ENCODE measurements at places on chromosomes 5 and 9. TPM values are rescaled to one million over a fixed set of nuclear protein-coding genes. Genes with fewer than 3 reads are reported as not detected.

DNA sequence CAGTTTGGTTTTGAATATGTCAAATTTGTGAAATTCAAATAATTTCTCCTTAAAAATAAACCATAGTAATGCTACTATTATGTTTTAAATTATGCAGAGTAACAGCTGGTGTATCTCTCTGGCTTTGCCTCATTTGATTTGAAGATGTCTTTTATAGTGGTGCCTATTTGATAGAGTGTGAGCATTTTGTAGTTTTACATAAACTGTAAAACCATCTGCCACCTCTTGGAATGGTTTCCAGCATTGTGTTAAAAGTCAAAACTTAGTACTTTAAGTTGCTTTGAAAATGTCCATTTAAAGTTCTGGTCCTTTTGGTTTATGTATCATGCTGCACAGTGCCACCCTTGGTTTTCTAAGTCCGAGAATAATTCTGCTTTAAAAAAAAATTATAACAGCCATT, 15.6 kb downstream of the PRDM6 start:
- peaks cover 31% of the 10 kb centered on the region for H3K27me3 ChIP-seq
- H3K4me3 ChIP-seq = no peak overlapping the region
- no peak overlapping the region for H3K27ac ChIP-seq
- no peaks in the 10 kb centered on the region for H3K4me1 ChIP-seq
- DNase-seq = no peak
- H3K36me3 ChIP-seq = no peaks in the 10 kb centered on the region

DNA sequence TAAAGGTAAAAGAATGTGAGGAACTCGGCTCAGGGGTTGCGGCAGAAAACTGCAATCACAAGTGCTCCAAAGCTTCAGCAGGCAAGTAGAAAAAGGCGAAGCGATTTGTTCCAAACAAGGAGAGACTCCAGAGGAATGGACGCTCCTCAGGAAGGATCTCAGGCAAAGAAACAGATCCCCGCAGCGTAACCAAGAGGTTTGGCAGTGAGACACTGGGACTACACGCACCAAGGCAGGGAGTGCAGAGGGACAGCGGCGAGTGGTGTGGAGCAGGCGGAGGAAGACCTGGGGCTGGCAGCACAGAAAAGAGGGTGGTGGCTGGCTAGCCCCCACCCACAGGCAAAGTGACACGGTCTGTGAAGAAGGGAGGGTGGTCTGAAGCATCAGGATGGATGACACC, 54.7 kb upstream of the GOLPH3 start:
- H3K27me3 ChIP-seq = peaks cover 1% of the 10 kb centered on the region
- no peak overlapping the region for H3K4me3 ChIP-seq
- H3K4me1 ChIP-seq = peaks cover 26% of the 10 kb centered on the region
- no peak for DNase-seq
- no peak overlapping the region for H3K27ac ChIP-seq

MED27 gene
- total RNA-seq = 41.0 TPM

GRCh38 chr5:67648201-67648671, 451.6 kb upstream of the CD180 start:
- no peak overlapping the region for H3K27ac ChIP-seq
- no peaks in the 10 kb centered on the region for H3K27me3 ChIP-seq
- H3K4me1 ChIP-seq = no peaks in the 10 kb centered on the region
- DNase-seq = no peak

FOXI1 gene
- not detected for total RNA-seq

DNA sequence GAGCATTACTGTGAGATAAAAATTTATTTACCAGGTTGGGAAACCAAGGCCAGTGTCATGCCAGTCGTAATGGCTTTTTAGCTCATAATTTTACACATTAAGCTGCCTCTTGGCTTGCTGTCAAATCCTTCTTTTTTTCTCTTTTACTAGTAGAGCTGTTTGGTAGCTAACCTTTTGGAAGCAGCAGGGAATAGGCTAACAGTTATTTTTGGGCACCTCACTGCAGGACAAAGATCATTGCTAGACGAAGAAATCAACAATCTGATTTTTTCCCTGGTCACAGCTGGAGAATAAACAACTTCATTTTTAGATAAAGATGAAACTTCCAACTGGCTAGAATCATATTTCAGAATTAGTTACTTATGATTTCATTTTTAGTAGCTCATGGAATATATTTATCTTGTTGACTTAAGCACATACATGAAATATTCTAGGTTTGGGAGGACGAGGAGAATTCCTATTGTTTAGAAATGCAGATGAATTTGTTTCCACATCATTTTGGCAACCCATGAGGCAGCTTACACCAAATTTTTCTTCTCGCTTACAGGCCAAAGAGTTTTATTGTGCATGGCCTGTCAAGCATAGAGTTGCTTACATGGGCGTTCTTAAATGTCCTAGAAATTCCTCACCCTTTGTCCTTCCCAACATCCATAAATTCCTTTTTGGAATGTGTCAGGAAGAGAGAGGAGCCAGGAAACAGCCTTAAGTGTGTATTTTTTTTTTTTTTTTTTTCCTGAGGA, 19.6 kb downstream of the TNC start:
- no peaks in the 10 kb centered on the region for H3K4me1 ChIP-seq
- no peak overlapping the region for H3K27ac ChIP-seq
- peaks cover 5% of the 10 kb centered on the region for H3K27me3 ChIP-seq

DPYSL3 gene
- total RNA-seq = 0.16 TPM

DNA sequence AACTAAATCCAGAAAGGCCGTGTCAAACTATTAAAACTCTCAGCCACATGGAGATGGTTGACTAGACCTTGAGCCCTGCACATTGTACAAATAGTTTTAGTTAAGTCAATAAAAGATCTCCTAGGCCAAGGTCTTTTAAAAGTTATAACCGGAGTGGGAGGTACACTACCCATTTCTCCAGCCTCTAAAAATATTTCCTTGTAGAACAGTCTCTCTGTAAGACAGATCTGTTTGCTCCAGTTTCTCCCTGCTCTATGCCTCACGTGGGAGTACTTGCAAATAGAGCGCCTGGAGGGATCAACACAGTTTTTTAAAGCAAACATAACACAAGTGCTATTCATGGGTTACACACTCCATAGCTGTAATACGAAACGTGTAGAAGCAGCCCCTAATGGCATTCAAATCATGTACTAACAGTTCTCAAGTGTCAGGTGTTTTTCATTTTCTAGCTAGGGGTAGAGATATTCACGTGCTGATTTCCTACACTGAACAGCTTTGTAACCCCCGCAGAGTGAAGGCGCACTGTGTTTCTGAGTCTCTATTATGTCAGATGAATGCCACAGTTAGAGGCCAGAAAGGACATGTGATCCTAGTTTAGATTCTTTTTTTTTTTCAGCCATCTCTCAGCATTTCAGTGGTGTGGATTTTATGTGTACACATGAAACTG, 703.4 kb upstream of the GRAMD2B start:
- H3K36me3 ChIP-seq = no peaks in the 10 kb centered on the region
- H3K27ac ChIP-seq = no peak overlapping the region
- H3K4me1 ChIP-seq = no peaks in the 10 kb centered on the region
- DNase-seq = no peak

- no peaks in the 10 kb centered on the region for H3K36me3 ChIP-seq
- no peaks in the 10 kb centered on the region for H3K4me1 ChIP-seq
- DNase-seq = no peak
- H3K27me3 ChIP-seq = peaks cover 2% of the 10 kb centered on the region
Observed at GRCh38 chr5:74816875-74817274, 49.3 kb downstream of the FAM169A start.

- H3K27me3 ChIP-seq = peaks cover 2% of the 10 kb centered on the region
- no peaks in the 10 kb centered on the region for H3K36me3 ChIP-seq
- no peak overlapping the region for H3K27ac ChIP-seq
- H3K4me3 ChIP-seq = no peak overlapping the region
Observed at GRCh38 chr9:1337169-1337568, 287.0 kb downstream of the DMRT2 start.

GRCh38 chr9:14752871-14753270, 30.3 kb upstream of the CER1 start:
- H3K27me3 ChIP-seq = peaks cover 13% of the 10 kb centered on the region
- H3K27ac ChIP-seq = no peak overlapping the region
- no peaks in the 10 kb centered on the region for H3K36me3 ChIP-seq

ENTPD8 gene
- total RNA-seq = not detected

- H3K36me3 ChIP-seq = peaks cover 2% of the 10 kb centered on the region
- H3K27ac ChIP-seq = peak overlapping the region; percentile 56
- DNase-seq = no peak
- H3K4me3 ChIP-seq = no peak overlapping the region
Observed at GRCh38 chr9:68741704-68742332, 36.8 kb downstream of the PIP5K1B start.

IRX2 gene
- not detected for total RNA-seq

LCN15 gene
- total RNA-seq = not detected

GRCh38 chr5:57586649-57587048, 104.0 kb upstream of the ACTBL2 start:
- no peaks in the 10 kb centered on the region for H3K36me3 ChIP-seq
- no peak overlapping the region for H3K27ac ChIP-seq
- H3K4me1 ChIP-seq = no peaks in the 10 kb centered on the region
- no peak for DNase-seq
- H3K27me3 ChIP-seq = peaks cover 3% of the 10 kb centered on the region

KLHL9 gene
- total RNA-seq = 15.6 TPM

NR2F1-AS1 gene
- total RNA-seq = not detected

- H3K36me3 ChIP-seq = peaks cover 31% of the 10 kb centered on the region
- H3K27me3 ChIP-seq = no peaks in the 10 kb centered on the region
- peak overlapping the region; percentile 90 for H3K4me3 ChIP-seq
Observed at GRCh38 chr5:69167493-69167855, 524 bp downstream of the CCNB1 start.

DNA sequence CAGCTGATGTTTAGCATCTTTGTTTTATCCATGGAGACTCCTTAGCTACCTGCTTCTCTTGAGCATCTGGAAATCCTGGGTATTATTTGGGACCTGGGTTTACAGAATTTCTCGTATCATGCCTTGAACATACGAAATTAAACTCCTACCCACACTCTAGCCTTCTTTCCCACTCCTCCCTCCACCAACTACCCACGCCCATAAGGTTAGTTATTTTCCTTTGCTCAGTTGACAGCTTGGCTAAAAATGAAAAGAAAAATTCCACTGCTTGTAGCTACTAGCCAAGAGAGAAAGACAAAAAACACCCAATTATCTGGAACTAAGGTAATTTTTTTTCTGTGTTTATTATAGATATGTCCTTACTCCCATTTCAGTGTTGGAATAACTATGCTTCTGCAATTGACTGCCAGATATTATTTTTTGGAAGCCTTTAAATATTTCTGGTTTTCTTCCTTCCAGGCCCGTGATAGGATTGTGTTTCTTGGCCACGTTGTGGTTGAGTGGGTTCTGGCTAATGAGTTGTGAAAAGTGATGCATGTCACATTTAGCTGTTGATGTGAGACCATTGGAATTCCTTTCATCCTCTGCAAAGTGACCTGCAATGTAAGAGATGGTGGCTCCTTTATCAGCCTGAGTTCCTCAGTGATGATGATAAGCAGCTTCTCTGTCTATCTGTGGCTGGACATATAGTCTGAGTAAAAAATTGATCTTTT, 308.1 kb downstream of the LRRC70 start:
- H3K27me3 ChIP-seq = no peaks in the 10 kb centered on the region
- no peaks in the 10 kb centered on the region for H3K36me3 ChIP-seq
- no peak overlapping the region for H3K4me3 ChIP-seq
- H3K4me1 ChIP-seq = no peaks in the 10 kb centered on the region
- no peak for DNase-seq
- no peak overlapping the region for H3K27ac ChIP-seq

LCP2 gene
- total RNA-seq = 351 TPM

DNA sequence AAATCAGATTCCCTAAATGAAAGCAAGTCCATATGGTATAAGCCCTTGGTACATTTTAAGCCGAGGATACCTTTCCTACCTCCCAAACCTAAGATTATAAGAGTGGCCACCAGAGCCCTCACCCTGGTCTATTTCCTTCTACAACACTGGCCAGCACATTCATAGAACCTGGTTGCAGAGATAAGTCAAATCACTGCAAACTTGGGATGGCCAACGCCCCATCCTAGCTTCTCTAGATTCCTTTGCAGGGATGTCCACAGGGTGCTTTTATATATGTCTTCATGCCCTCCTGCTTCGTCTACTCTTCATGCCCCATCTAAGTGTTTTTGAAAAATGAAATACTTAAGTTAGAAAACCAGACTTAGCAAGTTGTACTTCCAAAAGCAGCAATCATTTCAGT, 41.8 kb downstream of the SH3RF2 start:
- no peaks in the 10 kb centered on the region for H3K4me1 ChIP-seq
- H3K36me3 ChIP-seq = no peaks in the 10 kb centered on the region
- peaks cover 3% of the 10 kb centered on the region for H3K27me3 ChIP-seq
- H3K4me3 ChIP-seq = no peak overlapping the region
- no peak overlapping the region for H3K27ac ChIP-seq
- DNase-seq = no peak

- peaks cover 13% of the 10 kb centered on the region for H3K27me3 ChIP-seq
- peak overlapping the region; percentile 81 for H3K27ac ChIP-seq
- peak overlapping the region; percentile 83 for H3K4me3 ChIP-seq
Observed at GRCh38 chr5:32445287-32445758, 783 bp upstream of the ZFR start.

DNA sequence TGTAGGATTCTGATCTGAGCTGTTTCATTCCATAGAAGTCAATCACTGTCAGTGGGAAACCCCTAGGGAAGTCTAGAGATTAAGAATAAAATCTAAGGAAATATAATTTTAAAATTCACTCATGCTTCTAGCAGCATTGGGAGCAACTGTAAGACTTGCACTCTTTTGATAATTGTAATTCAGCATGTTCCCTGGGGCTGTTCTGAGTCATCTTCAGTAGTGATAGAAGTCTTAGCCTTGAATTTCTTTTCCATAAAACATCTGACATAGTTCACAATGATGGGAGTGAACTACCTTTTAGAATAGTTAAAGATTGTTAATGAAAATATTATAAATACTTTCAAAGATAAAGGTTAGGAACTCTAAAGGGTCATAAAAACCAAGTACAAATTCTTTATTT, 935.8 kb downstream of the DTWD2 start:
- no peak overlapping the region for H3K4me3 ChIP-seq
- no peak for DNase-seq
- H3K4me1 ChIP-seq = no peaks in the 10 kb centered on the region
- no peak overlapping the region for H3K27ac ChIP-seq
- no peaks in the 10 kb centered on the region for H3K27me3 ChIP-seq

GRCh38 chr5:56185768-56186311, 47.3 kb downstream of the ANKRD55 start:
- peaks cover 1% of the 10 kb centered on the region for H3K36me3 ChIP-seq
- no peak overlapping the region for H3K4me3 ChIP-seq
- no peaks in the 10 kb centered on the region for H3K4me1 ChIP-seq
- no peaks in the 10 kb centered on the region for H3K27me3 ChIP-seq

DNA sequence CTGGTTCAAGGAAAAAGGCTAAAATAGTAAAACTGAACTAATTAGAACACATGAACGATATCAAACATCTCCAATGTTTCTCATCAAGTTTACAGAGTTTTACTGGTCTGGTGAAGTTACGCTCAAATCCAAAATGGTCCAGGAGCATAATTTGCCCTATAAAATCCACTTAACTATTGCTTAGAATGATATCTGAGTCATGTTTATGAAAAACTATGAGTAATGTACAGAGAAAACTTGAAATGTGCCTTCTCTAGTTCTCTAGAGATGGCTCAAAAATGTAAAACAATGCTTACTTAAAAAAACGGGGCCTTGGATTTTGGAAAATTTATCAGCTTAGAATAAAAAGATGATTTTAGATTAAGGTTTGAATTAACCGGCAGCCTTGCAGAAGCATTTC, 108.1 kb downstream of the FBXW11 start:
- H3K4me1 ChIP-seq = peaks cover 25% of the 10 kb centered on the region
- H3K27me3 ChIP-seq = no peaks in the 10 kb centered on the region
- no peak for DNase-seq
- H3K36me3 ChIP-seq = peaks cover 39% of the 10 kb centered on the region
- peak overlapping the region; percentile 44 for H3K27ac ChIP-seq
- no peak overlapping the region for H3K4me3 ChIP-seq

SARDH gene
- total RNA-seq = 0.60 TPM

FABP6 gene
- total RNA-seq = not detected

All from activated T-helper 1 cell treated with anti-CD3 and anti-CD28 coated beads, Interleukin-12 subunit alpha, Interleukin-12 subunit beta, Interleukin-2, Interleukin-4 antibody, amounts not matched to agents 30 ng/mL and 10 ng/mL and 1 ng/mL, durations not matched to agents 14 hours and 24 hours and 36 hours (primary cell).